ENCODE measurements at places on chromosomes 16 and 17. TPM values are rescaled to one million over a fixed set of nuclear protein-coding genes. Genes with fewer than 3 reads are reported as not detected.

DNA sequence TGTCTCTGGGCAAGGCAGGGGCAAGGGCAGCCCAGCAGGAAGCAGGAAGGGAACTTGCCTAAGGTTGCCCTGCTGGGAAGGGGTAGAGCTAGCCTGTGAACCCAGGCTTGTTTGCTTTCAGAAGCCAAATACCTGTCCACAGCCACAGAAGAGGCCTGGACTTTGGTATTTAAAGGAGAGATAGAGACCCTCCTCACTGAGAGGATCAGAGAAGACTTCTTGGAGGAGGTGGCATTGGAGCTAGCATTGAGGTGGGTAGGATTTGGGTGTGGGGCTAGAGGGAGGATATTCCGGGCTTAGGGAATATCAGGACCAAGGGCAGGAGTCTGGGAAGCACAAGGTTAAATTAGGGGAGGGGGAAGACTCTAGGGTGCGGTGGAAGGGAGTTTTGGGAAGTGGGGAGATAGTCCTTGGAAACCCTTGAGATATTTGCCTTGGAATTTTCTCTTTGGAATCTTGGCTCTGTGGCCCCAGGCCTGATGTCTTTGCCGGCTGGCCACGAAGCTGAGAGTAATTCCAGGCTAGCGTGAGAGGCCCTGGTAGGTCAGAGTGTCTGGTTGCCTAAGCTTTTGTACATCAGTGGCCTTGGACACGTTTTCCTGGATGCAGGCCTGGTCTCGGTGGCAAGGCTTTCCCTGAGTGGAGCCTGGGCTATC, 13.1 kb upstream of the ETV4 start:
- H3K27me3 ChIP-seq = no peaks in the 10 kb centered on the region
- H3K36me3 ChIP-seq = no peaks in the 10 kb centered on the region
- no peak overlapping the region for H3K4me3 ChIP-seq
- H3K4me1 ChIP-seq = peaks cover 4% of the 10 kb centered on the region
- no peak overlapping the region for H3K27ac ChIP-seq
- DNase-seq = no peak

Gene CSH2
- total RNA-seq = not detected

GRCh38 chr17:41941168-41941567, 10.8 kb downstream of the ODAD4 start:
- no peaks in the 10 kb centered on the region for H3K4me1 ChIP-seq
- no peak overlapping the region for H3K27ac ChIP-seq
- no peak for DNase-seq
- H3K27me3 ChIP-seq = no peaks in the 10 kb centered on the region
- H3K36me3 ChIP-seq = no peaks in the 10 kb centered on the region

Gene KRT34
- not detected for total RNA-seq

- no peak for DNase-seq
- H3K4me1 ChIP-seq = peaks cover 20% of the 10 kb centered on the region
- H3K27ac ChIP-seq = no peak overlapping the region
- H3K27me3 ChIP-seq = no peaks in the 10 kb centered on the region
These were observed 297 bp upstream of the SLFN13 start for GRCh38 chr17:35448899-35449227.

Gene MARCHF10
- total RNA-seq = 3.2 TPM

Gene DBF4B
- 2.0 TPM for total RNA-seq

Gene FA2H
- 2.3 TPM for total RNA-seq

DNA sequence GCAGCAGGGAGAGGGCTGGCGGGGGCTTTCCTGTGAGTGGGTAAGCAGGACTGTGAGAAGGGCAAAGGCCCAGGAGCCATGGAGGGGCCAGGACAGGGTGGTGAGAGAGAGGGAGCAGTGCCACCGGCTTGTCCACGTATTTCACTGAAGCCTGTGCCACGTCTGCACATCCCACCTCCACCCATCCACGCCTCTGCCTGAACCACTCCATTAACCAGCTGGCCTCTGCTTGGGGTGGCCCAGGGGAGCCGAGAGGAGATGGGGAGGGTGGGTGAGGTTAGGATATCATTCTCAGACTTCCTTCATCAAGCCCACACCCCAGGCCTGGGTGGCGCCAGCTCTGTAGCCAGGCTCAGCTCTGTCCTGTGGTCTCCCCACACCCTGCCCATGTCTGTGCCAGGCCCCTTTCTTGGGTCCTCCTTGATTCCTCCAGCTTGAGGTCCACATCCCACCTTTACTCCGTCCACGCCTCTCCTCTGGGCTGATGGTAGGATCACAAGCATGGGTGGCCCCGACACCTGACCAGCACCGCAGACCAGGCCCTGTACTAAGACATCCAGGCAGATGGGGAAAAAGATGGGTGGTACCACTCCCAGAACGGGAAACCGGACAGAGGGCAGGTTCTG, 3.2 kb upstream of the FN3K start:
- H3K4me1 ChIP-seq = peaks cover 8% of the 10 kb centered on the region
- DNase-seq = no peak
- peaks cover 27% of the 10 kb centered on the region for H3K36me3 ChIP-seq
- no peaks in the 10 kb centered on the region for H3K27me3 ChIP-seq

Gene TLCD2
- total RNA-seq = 13.2 TPM

DNA sequence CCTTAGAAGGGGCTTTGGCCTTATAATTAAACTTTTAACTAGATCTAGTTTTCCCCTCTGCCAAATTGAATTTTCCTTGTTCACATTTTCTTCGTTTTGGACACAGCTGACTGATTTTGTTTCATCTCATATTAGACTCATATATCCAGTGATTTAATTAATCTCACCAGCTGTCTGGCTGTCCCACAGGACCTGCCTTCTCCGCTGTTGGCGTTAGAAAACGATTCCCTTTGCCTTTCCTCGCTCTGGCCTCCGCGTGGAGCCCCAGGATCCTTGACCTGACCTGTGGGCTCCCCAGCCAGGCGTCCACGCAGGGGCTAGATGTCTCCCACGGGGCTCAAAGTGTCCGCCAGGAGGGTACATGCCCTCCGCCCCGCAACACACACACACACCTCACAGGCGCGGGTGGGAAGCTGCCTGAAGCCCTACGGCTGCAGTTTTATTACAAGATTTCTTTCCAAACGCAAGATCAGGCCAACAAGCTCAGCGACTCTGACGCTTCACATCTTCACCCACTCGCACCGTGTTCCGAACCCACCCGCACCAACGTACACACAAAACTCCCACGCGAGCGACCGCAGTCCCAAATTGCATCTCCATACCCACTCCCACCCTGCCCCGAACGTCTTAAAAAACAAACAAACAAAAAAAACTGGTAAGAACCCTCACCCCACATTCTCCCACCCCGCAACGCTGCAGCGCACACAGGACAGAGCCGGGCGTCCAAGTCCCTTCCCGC, 1.1 kb downstream of the RPRML start:
- H3K4me1 ChIP-seq = peaks cover 19% of the 10 kb centered on the region
- peaks cover 28% of the 10 kb centered on the region for H3K27me3 ChIP-seq
- H3K27ac ChIP-seq = no peak overlapping the region
- no peak overlapping the region for H3K4me3 ChIP-seq
- peak; percentile 47 for DNase-seq
- H3K36me3 ChIP-seq = no peaks in the 10 kb centered on the region

- H3K4me1 ChIP-seq = peaks cover 9% of the 10 kb centered on the region
- H3K4me3 ChIP-seq = no peak overlapping the region
- H3K27me3 ChIP-seq = no peaks in the 10 kb centered on the region
- H3K36me3 ChIP-seq = peaks cover 94% of the 10 kb centered on the region
These were observed 8.4 kb downstream of the PER1 start for GRCh38 chr17:8143581-8144400.

- peaks cover 32% of the 10 kb centered on the region for H3K4me1 ChIP-seq
- H3K27me3 ChIP-seq = no peaks in the 10 kb centered on the region
- peak; percentile 51 for DNase-seq
- peak overlapping the region; percentile 90 for H3K4me3 ChIP-seq
- peak overlapping the region; percentile 92 for H3K27ac ChIP-seq
These were observed 744 bp downstream of the CMIP start for GRCh38 chr16:81445143-81445961.

GRCh38 chr17:66190738-66191592, 968 bp downstream of the CEP112 start:
- no peaks in the 10 kb centered on the region for H3K36me3 ChIP-seq
- peak overlapping the region; percentile 72 for H3K4me3 ChIP-seq
- no peak for DNase-seq
- H3K27me3 ChIP-seq = no peaks in the 10 kb centered on the region
- peaks cover 4% of the 10 kb centered on the region for H3K4me1 ChIP-seq
- peak overlapping the region; percentile 63 for H3K27ac ChIP-seq

DNA sequence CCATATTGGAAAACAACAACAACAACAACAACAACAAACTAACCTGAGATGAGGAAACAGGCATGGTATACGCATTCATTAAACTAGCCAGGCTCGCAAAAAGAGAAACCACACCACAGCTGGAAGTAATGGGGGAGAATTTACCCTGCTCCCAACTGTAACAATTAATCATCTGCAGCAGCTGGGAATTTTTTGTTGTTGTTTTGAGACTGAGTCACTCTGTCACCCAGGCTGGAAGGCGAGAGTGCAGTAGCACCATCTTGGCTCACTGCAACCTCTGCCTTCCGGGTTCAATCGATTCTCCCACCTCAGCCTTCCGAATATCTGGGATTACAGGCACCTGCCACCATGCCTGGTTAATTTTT, 16.3 kb downstream of the PRPSAP1 start:
- no peak for DNase-seq
- H3K27ac ChIP-seq = no peak overlapping the region
- H3K4me1 ChIP-seq = no peaks in the 10 kb centered on the region
- H3K4me3 ChIP-seq = no peak overlapping the region
- H3K27me3 ChIP-seq = no peaks in the 10 kb centered on the region

Gene KIF19
- 13.6 TPM for total RNA-seq

DNA sequence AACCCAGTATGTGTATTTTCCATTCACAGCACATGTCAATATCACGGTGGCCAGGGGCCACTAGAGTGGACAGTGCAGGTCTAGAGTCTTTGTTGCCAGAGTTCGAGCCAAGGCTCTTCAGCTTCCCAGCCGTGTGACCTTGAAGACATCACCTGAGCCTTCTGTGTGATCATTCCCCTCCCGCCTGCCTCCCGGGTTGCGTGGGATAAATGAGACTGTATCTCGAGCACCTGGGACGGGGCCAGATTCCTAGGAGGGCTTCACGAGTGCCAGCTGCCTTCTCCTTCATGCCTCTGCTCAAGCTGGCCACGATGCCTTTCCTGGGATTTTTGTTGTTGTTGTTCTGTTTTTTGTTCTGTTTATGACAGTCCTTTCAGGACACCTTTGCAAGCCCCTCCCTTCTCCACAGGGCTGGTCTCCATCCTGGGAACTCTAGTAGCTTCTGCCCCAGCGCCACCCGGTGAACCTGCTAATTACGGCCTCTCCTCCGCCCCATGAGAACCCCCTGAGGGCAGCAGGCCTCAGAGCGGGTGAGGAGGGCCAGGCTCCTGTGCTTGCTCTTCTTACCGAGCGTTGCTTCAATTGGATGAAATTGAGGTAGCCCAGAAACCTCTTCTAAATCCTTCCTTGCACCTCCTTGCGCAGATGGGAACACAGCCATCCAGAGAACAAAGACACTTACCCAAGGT, 3.9 kb downstream of the SPNS2 start:
- peak; percentile 46 for DNase-seq
- no peak overlapping the region for H3K27ac ChIP-seq
- peaks cover 87% of the 10 kb centered on the region for H3K4me1 ChIP-seq
- no peaks in the 10 kb centered on the region for H3K36me3 ChIP-seq
- no peak overlapping the region for H3K4me3 ChIP-seq

Data from upper lobe of left lung (tissue), 6 donors.